ENCODE measurements at places on chromosomes 6 and 20.

- DNase-seq: no peak
Observed at GRCh38 chr6:39731565-39731964, 6.4 kb upstream of the KIF6 start.

DNA sequence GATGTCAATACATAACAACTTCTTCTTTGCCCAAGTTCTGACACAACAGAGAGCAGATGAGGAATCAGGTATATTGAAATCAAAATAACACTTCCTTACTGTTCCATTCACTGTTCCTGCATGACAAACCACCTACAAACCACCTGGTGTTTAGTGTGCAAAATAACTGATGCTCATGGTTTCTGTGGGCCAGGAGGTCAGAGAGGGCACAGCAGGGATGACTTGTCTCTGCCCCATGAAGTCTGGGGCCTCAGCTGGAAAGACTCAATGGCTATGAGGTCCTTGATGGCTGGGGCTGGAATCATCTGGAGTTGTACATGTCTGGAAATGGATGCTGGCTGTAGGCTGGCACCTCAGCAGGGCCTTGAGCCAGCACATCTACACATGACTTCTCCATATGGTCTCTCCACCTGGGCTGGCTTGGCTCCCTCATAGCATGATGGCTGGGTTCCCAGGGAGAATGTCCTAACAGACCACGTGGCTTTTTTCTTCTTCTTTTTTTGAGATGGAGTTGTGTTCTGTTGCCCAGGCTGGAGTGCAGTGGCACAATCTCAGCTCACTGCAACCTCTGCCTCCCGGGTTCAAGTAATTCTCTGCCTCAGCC, 7.4 kb upstream of the COX4I2 start:
- no peak for DNase-seq

DNA sequence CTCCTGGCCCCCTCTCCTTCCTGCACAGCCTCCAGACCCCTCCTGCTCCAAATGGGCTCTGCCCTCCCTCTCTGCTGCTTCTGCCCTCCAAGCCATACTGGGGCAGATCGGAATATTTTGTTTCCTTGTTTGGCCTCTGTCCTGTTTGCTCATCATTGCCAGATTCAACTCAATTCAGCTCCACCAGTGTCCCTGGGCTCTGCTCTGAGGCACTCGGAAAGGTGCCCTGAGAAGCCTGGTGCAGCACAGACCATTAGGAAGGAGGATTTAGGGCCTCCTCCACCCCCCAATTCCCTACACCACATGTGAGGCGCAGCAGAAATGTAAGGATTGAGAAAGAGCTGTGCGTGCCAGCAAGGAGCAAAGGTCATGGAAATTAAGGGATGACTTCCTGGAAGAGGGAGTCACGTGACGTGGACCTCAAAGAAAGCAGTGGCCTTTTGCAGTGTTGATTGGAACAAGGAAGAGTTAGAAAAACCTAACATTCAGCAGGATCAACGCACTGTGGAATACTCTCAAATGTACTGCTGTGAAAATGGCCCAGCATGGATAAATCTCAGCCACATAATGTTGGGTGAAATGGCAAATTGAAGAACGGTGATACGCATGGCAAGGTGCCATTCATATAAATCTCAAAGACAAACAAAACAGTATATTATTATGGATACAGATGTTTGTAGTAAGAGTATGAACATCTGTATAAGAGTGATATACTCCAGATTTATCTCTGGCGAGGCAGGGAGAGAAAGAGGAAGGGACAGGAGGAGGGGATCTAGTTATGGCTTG, 229.5 kb upstream of the RNF24 start:
- DNase-seq: no peak

DNA sequence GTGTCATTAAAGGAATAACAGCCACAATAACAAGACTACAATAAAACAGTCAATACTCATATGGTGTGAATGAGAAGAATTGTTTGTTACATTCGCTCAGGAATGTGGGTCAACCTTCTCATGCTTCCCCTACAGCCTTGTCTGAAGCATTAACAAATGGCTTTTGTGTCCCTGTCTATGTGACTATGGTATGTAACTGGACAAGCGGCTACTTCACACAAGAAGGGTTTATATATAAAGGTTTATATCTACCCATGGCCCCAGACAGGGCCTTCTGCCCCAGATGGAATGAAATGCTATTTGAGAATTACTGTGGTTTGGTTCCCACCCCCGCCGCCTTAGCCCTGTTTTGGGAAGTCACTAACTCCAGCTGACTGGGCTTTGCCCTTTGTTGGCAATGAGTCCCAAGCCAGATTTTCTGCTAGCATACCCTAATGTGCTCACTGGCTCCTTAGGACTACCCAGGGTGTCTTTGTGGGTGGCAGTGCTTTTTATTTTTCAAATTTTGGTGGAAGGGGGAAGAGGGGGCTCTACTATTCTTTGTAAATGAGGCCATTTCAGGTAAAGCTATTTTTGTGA, 39.4 kb downstream of the TFAP2A start:
- no peak for DNase-seq

GRCh38 chr6:19835605-19836004, 1.6 kb upstream of the ID4 start:
- peak; percentile 12 for DNase-seq

GRCh38 chr20:50438986-50439407, 71.2 kb upstream of the PTPN1 start:
- peak; percentile 64 for DNase-seq

DNA sequence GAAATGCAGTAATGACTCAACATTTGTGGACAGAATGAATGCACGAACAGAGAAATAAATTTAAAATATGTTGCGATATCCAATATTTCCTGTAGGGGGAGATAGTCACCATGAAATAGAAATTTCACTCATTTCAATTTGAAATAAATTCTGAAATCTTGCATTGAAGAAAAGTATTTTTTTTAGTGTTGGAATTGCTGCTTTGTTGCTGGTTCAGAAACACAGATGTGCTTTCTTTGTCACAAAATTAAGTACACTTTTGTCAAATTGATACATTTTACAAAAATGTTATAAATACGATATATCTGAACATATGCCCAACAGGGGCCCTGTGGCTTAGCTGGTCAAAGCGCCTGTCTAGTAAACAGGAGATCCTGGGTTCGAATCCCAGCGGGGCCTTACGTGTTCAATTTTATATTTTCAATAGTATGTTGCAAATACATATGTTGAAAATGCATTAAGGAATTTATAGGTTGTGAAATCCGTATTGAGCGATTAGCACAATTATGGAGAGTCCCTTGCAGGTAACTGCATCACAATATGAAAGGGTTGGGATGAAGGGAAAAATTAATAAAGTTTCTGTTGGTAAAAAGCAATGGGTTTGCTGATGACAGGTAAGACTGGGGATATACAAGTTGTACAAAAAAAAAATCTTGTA, 85.4 kb upstream of the PRSS16 start:
- peak; percentile 54 for DNase-seq

Measured in astrocyte of the hippocampus (primary cell).